Activated naive CD8-positive, alpha-beta T cell treated with anti-CD3 and anti-CD28 coated beads, Interleukin-2, amount 50 U/mL, for 24 hours (primary cell): ENCODE measurements at places on chromosomes 1 and 21.
A peak's percentile ranks its signal among the peaks of the same experiment; 100 is the strongest.

- no peak overlapping the region for H3K27ac ChIP-seq
- no peaks in the 10 kb centered on the region for H3K4me1 ChIP-seq
- DNase-seq, result no peak
- no peaks in the 10 kb centered on the region for H3K36me3 ChIP-seq
- H3K4me3 ChIP-seq, result no peak overlapping the region
Observed at GRCh38 chr1:44437107-44437716, 32.2 kb downstream of the RNF220 start.

GRCh38 chr1:147246044-147246690 lies 3.7 kb downstream of the CHD1L start:
- no peak overlapping the region for H3K27ac ChIP-seq
- H3K4me3 ChIP-seq, result peak overlapping the region; percentile 15
- peaks cover 63% of the 10 kb centered on the region for H3K4me1 ChIP-seq
- peaks cover 19% of the 10 kb centered on the region for H3K36me3 ChIP-seq

- no peak overlapping the region for H3K4me3 ChIP-seq
- H3K27me3 ChIP-seq, result no peaks in the 10 kb centered on the region
- peaks cover 7% of the 10 kb centered on the region for H3K36me3 ChIP-seq
- no peaks in the 10 kb centered on the region for H3K4me1 ChIP-seq
- no peak overlapping the region for H3K27ac ChIP-seq
Observed at GRCh38 chr1:230849451-230850224, 18.7 kb downstream of the C1orf198 start.

DNA sequence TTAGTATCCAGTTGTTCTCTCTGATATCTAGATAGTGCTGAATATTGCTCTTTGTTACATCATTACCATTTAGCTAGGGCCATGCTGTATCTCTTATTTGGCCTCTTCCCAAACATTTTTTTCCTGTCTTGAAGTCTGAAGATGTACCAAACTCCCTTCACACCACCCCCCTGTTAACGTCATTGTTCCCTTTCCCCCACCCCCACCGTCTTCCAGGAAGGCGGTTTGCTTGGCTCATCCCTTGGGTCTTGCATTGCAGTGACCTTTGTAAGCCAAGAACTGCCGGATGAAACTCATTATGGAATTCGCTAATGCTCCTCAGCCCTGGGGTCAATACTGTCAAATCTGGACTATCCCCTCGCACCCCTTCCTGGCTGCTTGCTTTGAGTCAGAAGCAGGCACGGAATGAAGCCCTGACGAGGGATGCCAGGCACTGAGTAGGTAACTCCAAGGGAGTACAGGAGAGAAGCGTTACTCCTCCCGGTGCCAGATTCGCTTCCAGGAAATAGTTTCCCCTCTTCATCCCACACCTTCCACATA lies 283.1 kb downstream of the TM2D1 start:
- H3K36me3 ChIP-seq, result no peaks in the 10 kb centered on the region
- no peaks in the 10 kb centered on the region for H3K4me1 ChIP-seq
- H3K27me3 ChIP-seq, result no peaks in the 10 kb centered on the region

DNA sequence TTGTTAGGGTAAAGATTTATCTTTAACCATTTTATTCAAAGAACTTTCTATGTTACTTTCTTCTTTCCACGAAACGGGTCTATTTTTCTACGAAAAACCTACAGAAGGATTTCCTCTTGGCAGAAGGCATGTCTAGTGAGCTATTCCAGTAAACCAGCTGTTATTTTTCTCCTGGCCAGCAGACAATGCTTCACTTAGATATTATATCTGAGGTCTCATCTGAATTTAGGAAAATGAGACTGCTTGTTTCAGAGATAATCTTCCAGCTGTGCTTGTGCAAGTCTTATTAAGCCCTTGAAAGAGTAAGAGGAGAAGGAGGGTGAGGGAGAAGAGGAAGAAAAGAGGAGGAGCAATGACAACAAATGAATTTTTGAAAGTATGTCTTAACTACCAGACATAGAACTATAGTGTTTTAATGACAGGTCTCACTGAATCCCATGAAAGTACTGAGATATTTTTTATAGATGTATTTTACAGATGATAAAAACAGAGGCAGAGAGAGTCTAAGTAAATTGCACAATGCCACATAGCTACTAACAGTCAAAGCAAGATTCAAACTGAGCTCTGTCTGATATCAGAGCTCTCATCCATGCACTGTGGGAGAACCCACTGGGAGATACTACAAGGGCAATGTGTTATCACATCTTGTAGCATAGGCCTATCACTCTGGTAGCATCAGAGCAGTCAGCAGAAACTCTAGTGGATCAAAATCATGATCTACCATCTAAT lies 54.6 kb upstream of the SAMSN1 start:
- H3K27ac ChIP-seq, result peak overlapping the region; percentile 7
- DNase-seq, result no peak
- peaks cover 26% of the 10 kb centered on the region for H3K4me1 ChIP-seq
- no peaks in the 10 kb centered on the region for H3K27me3 ChIP-seq

DNA sequence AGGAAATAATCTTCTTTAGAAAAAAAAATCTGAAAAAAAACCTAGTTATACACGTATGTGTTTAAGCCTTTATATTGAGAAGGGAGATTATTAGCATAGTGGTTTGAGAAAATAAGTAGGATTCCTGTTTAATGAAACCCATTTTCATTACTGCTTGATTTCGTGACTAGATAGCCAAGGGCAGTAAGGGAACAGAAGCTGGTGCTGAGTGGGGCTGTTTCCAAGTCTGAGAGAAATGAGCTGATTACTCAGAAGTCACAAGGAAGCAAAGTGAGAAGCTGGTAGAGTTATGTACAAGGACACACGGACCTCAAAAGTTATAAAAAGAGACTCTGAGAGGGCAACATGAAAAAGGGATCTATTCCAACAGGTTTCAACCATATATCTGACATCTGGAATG lies 256.5 kb downstream of the TTLL7 start:
- H3K27me3 ChIP-seq, result no peaks in the 10 kb centered on the region
- no peak overlapping the region for H3K27ac ChIP-seq
- no peak for DNase-seq
- no peak overlapping the region for H3K4me3 ChIP-seq
- no peaks in the 10 kb centered on the region for H3K4me1 ChIP-seq
